AG09309 (cell line): ENCODE measurements at places on chromosomes 16 and 17.

DNA sequence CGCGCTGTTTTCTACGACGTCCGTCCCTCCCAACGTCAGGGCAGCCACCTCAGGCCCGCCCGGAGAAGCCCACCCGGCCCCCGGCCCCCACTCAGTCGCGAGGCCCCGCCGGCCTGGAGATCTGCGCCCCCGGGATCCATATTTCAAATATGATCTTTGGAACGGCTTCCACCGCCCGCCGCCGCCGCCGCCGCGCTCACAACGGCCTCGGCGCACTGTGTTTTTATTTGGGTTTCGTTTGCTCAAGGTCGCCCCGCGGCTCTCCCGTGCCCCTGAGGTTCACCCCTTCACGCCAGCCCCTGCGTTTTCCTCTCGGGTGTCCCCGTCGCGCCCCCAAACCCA, 4.2 kb upstream of the CBX4 start:
- DNase-seq: no peak

DNA sequence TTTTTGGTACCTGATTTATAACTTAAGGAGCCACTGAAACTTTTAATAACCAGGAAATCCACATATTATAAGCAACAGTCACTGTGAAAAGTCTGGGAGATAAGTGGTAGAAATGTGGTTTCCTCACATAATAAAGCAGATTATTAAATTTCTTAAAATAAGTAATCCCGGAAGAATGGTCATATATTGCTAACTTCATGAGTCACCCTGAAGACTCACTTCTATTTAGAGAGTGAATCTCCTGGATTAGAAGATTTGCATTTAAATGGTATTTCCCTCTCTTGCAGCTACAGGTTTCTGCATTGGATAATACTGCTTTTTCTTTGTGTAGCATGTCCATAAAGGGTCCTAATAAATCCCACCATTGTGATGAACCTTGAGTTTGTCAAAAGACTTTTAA, 1286.8 kb upstream of the CDH8 start:
- DNase-seq: no peak

DNA sequence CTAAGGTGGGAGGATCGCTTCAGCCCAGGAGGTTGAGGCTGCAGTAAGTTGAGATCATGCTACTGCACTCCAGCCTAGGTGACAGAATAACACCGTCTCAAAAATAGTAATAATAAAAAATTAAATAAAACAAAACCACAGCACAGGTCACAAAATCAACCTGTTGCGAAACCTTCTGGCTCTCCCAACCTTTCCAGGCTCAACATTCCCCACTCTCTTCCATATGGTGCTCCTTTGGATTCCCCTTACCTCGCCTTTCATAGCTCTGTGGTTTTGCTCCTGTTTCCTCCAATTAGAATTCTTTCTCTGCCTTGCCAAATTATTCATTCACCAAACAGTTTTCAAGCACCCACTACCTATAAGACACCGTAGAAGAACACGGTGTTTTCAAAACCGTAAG, 4.7 kb downstream of the ZDHHC7 start:
- DNase-seq: no peak

DNA sequence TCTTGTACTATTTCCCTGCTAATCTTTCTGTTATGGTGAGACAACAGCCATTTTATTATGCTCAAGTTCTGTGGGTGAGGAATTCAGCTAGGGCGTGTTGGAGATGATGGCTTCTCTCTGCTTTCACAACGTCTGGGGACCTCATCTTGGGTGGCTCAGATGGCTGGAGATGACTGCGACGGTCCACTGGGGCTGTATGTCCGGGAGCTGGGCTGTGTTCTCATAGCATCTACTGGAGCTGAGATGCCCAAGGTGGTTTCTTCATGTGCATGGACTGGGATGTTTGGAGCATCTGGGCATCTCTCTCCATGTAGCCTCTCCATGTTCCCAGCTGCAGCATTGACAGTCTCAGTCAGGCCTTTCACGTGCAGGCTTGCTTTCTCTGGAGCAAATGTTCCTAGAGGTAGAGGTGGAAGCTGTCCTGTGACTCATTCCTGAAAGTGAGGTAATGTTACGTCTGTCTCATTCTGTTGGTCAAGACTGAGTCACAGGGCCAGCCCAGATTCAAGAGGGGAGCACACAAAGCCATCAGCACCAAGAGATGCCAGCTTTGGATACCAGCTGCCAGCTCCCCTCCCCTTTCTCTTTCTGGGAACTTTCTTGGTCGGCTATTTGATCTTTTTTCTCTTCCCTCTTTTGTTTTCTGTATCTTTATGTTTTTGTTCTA, 96.2 kb downstream of the RAP1GAP2 start:
- peak; percentile 10 for DNase-seq

- no peak for DNase-seq
These were observed 46.8 kb upstream of the BCAR1 start for GRCh38 chr16:75298267-75298666.

DNA sequence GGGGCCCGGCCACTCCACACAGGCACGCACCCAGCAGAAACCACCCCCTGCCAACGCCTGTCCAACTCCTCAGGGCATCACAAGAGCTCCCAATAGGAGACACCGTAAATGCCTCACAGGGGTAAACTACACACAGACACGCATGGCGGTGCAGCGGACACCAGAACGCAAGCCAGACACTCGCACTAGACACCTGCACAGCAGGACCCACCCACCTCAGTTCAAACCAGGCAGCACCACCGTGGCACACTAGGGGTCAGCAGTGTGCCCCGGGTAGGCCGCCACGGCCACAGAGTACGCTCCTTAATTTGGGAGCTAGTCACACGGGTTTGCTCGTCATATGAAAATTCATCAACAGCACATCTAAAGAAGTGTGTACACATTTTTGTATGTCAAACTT, 3.4 kb downstream of the SLC38A10 start:
- no peak for DNase-seq

DNA sequence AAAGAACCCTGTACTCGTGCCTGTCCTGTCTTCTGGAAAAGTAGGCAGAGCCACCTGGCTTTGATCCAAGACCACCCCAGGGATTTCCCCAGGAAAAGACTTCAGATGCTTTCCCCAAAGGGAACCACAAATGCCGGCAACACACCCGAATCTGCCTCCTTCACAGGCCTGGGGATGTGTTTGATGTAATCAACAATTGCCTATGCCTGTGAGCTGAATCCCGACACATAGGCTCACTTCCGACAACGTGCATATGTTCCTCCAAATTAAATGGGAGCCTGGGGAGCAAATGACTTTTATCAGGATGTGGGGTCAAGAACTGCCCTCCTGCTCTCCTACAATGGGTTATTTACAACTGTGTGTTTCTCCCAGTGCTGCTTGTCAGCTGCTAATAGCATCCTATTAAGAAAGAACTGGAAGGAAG, 535.2 kb upstream of the CDH11 start:
- no peak for DNase-seq

DNA sequence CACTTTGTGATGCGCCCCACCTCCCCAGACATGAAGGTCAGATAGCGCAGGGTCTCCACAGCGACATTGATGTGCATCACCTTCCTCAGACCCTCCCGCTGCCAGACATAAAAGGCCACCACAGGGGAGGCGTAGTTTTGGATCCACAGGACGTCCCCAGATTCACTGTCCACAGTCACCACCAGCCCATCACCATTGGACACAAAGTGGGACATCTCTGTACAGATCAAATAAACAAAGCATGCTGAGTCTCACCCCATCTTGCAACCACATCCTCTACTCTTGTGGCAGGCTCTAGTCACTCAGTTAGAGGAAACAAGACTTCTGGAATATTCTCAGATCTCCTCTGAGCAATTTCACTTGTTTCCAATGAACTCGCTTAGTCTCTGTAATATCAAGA, 46.3 kb upstream of the ICAM2 start:
- no peak for DNase-seq

- no peak for DNase-seq
These were observed 773 bp downstream of the PHLPP2 start for GRCh38 chr16:71723537-71724319.

GRCh38 chr17:22692806-22693171, 1000.5 kb downstream of the KCNJ18 start:
- DNase-seq: no peak

- DNase-seq: no peak
These were observed 19.2 kb downstream of the PLXDC1 start for GRCh38 chr17:39132192-39132610.

- DNase-seq: no peak
These were observed 13.0 kb downstream of the CBX4 start for GRCh38 chr17:79826204-79826680.

DNA sequence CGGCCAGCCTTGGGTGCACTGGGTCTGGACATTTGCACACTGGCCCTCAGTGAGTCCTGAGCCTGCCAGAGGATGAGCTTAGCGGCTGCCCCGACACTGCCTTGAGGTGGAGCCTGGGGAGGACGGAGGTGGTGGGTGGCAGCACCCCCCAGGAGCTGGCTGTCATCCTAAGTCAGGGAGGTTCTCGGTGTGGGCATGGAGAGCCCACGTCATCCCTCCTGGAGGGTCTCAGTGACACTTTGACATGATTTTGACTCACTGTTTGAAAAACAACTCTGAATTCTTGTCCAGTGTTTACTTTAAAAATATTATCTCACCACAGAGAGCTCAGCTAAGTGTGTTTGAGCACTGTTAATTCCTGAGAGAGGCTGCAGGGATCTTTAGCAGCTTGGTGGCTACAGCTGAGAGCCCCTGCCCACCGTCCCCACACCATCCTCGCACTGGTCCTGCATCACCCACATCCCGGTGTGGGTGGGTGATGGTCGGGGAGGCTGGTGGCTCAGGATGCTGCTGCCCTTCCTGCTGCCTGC, 63.1 kb downstream of the BANP start:
- DNase-seq: no peak

DNA sequence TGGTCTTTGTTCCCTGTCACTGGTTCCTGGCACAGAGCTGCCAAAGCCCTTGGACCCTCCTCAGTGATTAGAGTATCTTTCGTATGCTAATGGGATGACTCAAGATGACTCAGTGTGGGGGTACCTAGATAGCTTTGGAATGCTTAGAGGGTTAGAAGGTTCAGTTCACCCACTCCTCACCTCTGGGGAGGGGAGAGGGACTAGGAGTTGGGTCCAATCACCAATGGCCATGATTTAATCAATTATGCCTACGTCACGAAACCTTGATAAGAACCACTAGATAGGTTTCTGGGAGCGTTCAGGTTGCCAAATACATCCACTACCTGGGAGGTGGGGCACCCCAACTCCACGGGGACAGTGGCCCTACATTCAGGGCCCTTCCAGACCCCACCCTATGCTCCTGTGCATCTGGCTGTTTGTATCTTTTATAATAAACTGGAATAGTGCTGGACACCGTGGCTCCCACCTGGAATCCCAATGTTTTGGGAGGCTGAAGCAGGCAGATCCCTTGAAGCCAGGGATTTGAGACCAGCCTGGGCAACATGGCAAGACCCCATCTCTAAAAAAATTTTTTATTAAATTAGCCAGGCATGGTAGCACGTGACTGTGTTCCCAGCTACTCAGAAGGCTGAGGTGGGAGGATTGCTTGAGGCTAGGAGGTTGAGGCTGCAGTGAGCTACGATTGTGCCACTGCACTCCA, 29.2 kb upstream of the LITAF start:
- DNase-seq: no peak

DNA sequence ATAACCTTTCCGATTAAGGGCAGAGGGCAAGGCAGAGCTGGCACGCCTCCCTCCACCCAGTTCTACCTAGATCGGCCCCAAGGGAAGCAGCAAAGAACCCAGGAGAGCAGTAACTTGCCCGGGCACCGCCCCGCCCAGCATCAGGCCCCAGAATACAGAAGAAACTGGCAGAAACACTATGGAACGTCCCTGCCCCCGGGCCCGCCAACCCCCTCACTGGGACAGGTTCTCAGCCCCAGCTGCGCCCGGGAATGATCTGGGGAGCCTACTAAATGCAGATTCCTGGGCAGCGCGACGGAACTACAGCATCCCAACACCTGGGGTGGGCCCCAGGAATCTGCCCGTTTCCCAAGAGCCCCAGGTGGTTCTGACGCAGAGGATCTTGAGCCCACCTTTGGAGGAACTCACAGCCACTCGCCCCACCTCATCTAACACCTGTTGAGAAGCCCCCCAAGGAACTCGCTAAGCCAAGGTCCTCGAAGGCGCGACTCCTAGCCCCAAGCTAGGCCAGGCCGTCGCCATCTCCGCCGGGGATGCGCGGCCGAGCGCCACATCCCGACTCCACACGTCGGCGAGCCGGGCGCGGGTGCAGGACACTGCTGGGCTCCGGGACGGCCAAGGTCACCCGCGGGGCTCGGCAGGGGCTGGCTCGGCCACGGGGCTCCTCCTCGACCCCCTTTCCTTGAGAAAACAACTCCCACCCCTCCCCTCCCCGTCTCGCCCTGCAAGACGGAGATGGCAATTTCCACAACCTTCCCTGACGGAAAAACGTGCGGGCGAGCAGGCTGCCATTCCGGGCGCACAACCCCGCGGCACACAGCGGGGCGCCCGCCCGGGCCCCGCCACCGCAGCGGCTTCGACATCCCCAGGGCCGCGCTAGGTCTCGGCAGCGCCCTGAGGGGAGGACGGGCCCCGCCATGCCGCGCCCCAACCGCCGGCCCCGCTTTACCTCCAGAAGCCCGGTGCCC, 913 bp downstream of the CDIP1 start:
- no peak for DNase-seq

DNA sequence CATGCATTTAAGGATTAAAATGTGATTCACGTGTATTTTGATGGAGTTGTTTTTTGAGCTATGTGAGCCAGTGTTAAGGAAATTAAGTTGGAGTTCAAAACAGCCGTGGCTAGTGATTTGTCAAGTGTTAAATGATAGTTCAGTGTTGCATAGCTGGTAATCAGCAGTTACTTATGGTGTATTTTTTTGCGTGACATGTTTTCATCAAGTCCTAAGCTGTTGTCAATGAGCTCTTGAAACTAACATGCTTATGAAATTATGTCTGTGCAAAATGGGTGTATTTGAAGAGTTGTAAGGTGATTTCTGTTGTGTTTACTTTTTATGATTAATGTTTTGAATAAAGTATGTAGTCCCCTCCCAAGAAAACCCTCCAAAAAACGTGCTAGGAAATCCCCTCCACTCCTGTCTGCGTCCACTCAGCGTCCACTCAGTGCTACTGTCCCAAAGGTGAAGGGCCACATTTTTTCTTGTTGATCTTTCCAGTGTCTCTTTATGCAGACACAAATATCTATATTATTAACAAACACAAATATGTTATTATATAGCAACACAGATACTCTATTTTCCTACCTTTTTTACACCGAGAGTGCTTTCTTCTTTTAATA, 30.0 kb downstream of the USP10 start:
- no peak for DNase-seq

- DNase-seq: no peak
These were observed 10.7 kb downstream of the RPRML start for GRCh38 chr17:46968224-46968834.

DNA sequence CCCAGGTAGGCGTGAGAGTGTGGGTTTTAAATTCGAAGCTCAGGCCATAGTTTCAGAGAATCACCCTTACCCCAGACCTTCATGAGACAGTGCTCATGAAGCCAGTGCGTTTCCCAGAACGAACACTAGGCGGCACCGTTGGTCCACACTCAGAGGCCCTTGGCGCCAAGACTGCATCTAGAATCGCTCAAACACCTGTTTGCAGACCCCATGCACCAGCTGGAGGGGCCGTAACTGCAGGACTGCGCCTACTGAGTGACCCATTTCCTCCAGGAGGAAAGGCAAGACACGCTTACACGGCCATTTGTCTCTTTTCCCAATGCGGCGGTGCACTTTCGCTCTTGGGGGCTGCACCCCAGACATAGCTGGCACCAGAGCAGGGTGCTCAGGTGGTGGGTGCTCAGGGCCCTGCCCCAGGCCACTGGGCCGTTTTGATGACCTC, 34.0 kb downstream of the ADGRG5 start:
- DNase-seq: peak; percentile 5

GRCh38 chr16:85387171-85387507, 226.0 kb upstream of the GSE1 start:
- DNase-seq: no peak
